Upper lobe of right lung (tissue), 1 donor: ENCODE measurements at places on chromosomes 2 and 18.

GRCh38 chr2:99656994-99657393 is 167.2 kb upstream of the REV1 start:
- DNase-seq = no peak

GRCh38 chr2:217356781-217357180 is 496.9 kb upstream of the TNP1 start:
- no peak for DNase-seq

GRCh38 chr2:42045848-42046748 is 1.7 kb upstream of the PKDCC start:
- DNase-seq = no peak

- DNase-seq = no peak
These were observed 19.4 kb downstream of the ELAC1 start for GRCh38 chr18:50987261-50987660.

GRCh38 chr18:80147037-80147417 is 38.0 kb downstream of the ADNP2 start:
- DNase-seq = no peak

DNA sequence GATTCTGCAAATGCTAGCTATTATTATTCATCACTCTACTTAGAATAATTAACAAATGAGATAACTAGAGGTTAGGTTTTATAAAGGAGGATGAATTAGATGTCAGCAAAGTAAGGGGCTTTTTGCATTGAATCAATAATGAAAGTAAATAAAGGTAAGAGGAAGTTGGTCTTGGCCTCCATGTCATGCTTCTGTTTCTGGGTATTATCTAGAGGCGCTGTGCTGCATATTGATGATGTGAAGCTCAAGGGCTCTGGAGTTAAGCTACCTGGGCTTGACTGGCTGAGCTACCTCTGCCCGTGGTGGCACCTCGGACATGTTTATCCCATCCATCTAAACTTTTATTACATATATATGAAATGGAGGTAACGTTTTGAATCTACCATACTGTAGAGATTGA is 350.9 kb downstream of the PARD3B start:
- DNase-seq = no peak

- no peak for DNase-seq
These were observed 41.5 kb downstream of the EPAS1 start for GRCh38 chr2:46338674-46339073.

- peak; percentile 93 for DNase-seq
These were observed 59.1 kb downstream of the TNS1 start for GRCh38 chr2:217943446-217944321.

GRCh38 chr2:127525691-127526131 is 578 bp downstream of the IWS1 start:
- DNase-seq = no peak

DNA sequence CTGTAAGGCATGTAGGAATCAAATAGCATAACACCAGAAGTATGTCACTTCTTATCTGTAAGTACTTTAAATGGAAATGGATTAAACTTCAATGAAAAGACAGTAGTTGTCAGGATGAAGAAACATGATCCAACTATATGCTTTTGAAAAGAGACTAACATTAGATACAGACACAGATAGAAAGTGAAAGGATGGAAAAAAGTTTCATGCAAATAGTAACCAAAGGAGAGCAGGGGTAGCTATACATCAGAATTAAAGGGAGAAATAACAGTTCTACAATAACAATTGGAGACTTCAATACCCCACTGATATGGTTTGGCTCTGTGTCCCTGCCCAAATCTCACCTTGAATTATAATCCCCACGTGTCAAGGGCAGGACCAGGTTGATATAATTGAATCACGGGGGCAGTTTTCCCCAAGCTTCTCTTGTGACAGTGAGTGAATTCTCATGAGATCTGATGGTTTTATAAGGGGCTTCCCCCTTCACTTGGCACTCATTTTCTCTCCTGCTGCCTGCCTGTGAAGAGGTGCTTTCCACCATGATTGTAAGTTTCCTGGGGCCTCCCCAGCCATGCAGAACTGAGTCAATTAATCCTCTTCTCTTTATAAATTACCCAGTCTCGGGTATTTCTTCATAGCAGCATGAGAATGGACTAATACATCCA is 205.4 kb upstream of the CDH2 start:
- no peak for DNase-seq

GRCh38 chr2:32949260-32949659 is 2.5 kb downstream of the LTBP1 start:
- DNase-seq = no peak

- DNase-seq = no peak
These were observed 9.8 kb downstream of the SERTAD2 start for GRCh38 chr2:64643838-64644457.

DNA sequence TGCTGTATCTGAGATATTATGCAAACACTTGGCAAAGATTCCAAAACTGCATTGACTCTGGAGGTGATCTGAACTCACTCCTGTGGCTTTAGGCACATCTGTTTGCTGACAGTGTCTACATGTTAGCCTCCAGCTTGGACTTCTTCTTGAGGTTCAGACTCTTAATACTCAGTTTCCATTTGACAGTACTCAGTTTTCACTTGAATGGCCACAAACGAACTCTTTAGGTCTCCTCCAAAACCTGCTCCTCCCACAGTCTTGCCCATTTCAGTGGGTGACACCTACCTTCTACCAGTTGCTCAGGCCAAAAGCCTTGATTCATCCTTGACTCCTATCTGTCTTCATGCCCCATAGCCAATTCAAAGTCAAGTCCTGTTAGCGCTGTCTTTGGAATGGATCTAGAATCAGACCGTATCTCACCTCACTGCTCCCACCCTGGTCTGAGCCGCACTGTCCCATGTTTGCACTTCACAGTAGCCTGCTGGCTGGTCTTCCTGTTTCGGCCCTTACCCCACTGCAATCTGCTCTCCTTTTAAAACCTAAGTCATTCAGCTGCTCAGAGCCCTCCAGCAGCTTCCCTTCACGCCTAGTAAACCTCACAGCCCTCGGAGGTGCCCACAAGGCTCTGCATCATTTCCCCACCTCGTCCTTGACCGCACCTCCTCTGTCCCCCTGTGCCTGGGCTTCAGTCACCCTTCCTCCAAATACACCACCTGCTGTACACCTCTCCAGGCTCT is 10.5 kb downstream of the ATG16L1 start:
- no peak for DNase-seq

GRCh38 chr2:221095356-221095755 is 476.7 kb downstream of the EPHA4 start:
- no peak for DNase-seq

- DNase-seq = no peak
These were observed 16.3 kb downstream of the GKN2 start for GRCh38 chr2:68936427-68936826.

- no peak for DNase-seq
These were observed 27.8 kb upstream of the ICOS start for GRCh38 chr2:203908797-203909185.

- DNase-seq = no peak
These were observed 17.3 kb upstream of the FZD5 start for GRCh38 chr2:207787017-207787416.

- no peak for DNase-seq
These were observed 37.0 kb upstream of the GRHL1 start for GRCh38 chr2:9914384-9915065.
